ENCODE measurements at places on chromosomes 12 and 14. TPM values are rescaled to one million over a fixed set of nuclear protein-coding genes. Genes with fewer than 3 reads are reported as not detected.

DNA sequence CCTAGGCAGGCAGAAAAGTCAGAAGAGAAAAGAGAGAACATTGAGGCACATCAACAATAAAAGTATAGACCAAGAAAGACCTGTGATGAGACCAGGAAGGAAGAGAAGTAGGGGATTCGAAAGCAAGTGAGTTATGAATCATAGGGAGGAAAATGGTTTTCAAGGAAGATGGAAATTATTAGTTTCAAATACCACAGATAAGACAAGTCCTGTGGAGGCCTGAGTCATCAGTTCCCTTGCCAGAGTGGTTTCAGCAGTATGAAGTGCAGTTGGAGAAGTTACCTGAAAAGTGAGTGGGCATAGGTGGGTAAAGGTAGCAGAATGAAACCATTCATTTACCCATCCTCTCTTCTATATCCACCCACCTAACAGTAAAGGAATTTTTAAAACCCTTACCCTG lies 25.2 kb upstream of the TSPAN8 start:
- DNase-seq = no peak
- H3K27ac ChIP-seq = no peak overlapping the region
- H3K4me1 ChIP-seq = peaks cover 9% of the 10 kb centered on the region
- peaks cover 1% of the 10 kb centered on the region for H3K27me3 ChIP-seq

DNA sequence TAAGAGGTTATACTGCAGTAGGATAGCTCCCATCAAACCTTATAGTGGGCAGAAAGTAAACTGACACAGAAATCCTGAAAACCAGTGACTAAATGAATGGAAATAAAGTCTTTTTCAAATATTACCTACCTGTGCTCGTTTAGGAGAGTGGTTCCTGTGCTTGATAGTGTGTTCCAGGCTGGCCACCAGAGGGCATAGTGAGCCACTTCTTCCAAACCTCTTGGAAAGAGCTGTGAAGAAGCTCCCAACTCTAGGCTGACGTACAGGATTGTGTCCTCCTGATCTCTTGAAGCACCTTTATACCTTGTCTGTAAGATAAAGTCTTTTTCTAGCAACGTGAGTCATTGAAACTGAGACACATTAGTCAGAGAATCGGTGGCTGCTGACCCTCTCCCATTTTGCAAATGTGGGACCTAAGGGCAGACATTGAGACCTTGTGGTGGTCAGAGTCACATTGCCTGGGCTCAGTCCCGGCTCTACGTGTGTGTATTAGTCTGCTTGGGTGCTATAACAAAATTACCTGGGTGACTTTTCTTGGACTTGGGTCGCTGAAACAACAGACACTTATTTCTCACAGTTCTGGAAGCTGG lies 17.6 kb downstream of the TDP1 start:
- no peak overlapping the region for H3K27ac ChIP-seq
- H3K36me3 ChIP-seq = peaks cover 11% of the 10 kb centered on the region
- no peaks in the 10 kb centered on the region for H3K27me3 ChIP-seq

- H3K36me3 ChIP-seq = no peaks in the 10 kb centered on the region
- H3K27me3 ChIP-seq = no peaks in the 10 kb centered on the region
- H3K27ac ChIP-seq = no peak overlapping the region
These were observed 2.9 kb downstream of the FBXO34 start for GRCh38 chr14:55274146-55274545.

DNA sequence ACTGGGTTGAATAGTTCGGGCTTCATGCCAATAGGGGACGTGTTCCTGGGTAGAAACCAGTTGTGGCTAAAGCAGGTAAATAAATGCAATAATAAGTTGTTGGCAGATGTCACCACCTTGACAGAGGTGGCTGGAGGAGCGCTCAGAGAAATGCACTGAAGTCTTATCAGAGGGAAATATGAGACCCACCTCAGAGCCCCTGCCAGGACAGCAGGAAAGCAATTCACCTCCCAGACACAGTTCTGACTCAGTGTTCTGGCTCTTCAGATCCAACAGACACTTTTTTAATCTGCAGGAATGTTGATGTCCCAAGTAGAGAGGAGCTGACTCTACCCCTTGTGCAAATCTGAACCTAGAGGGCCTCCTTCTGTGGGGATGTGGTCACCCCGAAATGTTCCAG lies 687.1 kb upstream of the FBXO33 start:
- H3K4me3 ChIP-seq = no peak overlapping the region
- H3K4me1 ChIP-seq = no peaks in the 10 kb centered on the region
- no peak for DNase-seq

DNA sequence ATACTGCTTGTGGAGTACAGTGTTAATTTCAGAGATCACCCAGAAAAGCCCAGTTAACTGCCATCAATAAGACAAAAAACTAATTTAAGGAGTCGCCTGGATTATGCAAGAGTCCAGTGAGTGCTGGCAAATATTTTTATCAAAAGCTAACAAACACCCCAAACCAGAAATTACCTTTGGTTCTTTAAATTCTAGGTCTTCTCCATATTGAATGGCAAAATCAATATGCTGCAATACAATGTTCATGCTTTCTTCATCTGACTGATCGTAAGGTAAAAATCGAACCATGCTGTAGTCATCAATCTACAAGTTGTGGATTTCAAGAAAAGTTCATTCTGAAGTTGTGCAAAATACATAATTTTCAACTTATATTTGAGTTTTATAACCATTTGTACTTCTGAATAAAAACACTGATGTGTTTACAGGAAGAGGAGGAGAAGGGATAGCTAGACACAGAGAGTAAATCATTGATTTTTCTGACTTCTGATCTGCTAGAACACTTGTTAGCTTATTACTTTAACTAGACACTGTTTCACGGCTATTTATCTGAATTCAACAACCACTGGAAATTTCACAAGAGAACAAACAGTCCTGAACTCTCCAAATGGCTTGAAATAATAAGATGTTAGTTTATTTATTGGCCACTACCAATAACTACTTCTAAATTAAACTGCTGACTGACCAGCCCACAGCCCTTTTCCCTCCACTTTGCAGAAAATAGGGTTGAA lies 3.6 kb upstream of the ARPC3 start:
- no peak overlapping the region for H3K4me3 ChIP-seq
- H3K36me3 ChIP-seq = peaks cover 19% of the 10 kb centered on the region
- H3K27ac ChIP-seq = no peak overlapping the region
- H3K4me1 ChIP-seq = peaks cover 17% of the 10 kb centered on the region
- H3K27me3 ChIP-seq = no peaks in the 10 kb centered on the region
- no peak for DNase-seq

GRCh38 chr14:30641207-30641606 lies 19.1 kb downstream of the SCFD1 start:
- no peak overlapping the region for H3K27ac ChIP-seq
- no peaks in the 10 kb centered on the region for H3K27me3 ChIP-seq
- DNase-seq = no peak
- H3K4me3 ChIP-seq = no peak overlapping the region
- peaks cover 67% of the 10 kb centered on the region for H3K36me3 ChIP-seq

- peak overlapping the region; percentile 68 for H3K27ac ChIP-seq
- DNase-seq = no peak
- H3K4me1 ChIP-seq = peaks cover 75% of the 10 kb centered on the region
- H3K27me3 ChIP-seq = no peaks in the 10 kb centered on the region
- no peaks in the 10 kb centered on the region for H3K36me3 ChIP-seq
- H3K4me3 ChIP-seq = no peak overlapping the region
These were observed 392.9 kb downstream of the ZFP36L1 start for GRCh38 chr14:68399971-68400370.

GRCh38 chr12:31363416-31363809 lies 37.5 kb upstream of the SINHCAF start:
- no peaks in the 10 kb centered on the region for H3K36me3 ChIP-seq
- H3K4me1 ChIP-seq = peaks cover 10% of the 10 kb centered on the region
- no peak overlapping the region for H3K27ac ChIP-seq
- H3K27me3 ChIP-seq = no peaks in the 10 kb centered on the region

DNA sequence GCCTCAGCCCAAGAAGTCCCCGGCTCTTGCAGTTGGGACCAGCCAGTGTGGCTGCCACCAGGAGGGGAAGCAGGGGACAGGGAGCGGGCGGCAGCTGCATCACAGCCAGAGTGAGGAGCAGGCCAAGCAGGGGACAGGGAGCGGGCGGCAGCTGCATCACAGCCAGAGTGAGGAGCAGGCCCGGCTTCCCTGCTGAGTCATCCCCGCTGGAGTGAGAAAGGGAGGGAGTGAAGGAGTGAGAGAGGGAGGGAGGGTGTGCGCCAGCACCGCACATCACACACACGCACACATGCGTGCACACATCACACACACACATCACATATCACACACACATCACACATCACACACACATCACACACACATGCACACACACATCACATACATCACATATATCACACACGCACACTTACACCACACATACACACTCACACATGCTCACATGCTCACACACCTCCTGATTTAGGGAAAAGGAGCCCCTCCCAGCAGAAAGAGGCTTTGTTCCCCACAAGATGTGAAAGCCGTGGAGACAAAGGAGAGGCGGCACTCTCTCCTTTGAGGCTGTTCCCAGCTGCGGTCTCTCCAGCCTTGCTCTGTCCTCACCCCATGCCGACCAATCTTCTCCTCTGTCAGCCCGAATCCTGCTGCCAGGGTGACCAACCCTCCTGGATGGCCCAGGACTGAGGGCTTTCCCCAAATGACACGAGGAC lies 16.7 kb upstream of the ZDHHC22 start:
- peaks cover 39% of the 10 kb centered on the region for H3K27me3 ChIP-seq
- DNase-seq = no peak
- no peak overlapping the region for H3K27ac ChIP-seq
- H3K4me1 ChIP-seq = peaks cover 5% of the 10 kb centered on the region

DNA sequence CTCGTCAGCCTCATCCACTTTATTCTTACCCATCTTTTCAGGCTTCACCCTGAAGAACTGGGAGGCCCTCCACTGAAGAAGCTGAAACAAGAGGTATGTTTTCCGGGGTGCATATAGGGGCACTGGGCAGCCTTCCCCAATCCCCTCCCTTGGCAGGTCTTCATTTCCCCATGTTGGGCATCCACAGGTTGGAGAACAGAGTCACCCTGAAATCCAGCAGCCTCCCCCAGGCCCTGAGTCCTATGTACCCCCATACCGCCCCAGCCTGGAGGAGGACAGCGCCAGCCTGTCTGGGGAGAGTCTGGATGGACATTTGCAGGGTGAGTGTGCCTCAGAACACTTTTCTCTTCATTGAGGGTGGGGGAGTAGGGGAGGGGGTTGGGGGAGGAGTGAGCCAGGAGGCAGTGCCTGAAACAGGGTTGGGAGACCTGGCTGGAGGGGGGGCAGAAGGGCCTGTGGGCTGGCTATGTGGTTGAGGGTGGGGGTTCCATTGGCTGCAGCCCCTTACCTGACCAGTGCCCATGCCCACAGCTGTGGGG lies 4.0 kb downstream of the NAB2 start:
- peak; percentile 73 for DNase-seq
- peak overlapping the region; percentile 71 for H3K27ac ChIP-seq
- no peaks in the 10 kb centered on the region for H3K27me3 ChIP-seq
- peaks cover 29% of the 10 kb centered on the region for H3K36me3 ChIP-seq
- peaks cover 51% of the 10 kb centered on the region for H3K4me1 ChIP-seq

- no peaks in the 10 kb centered on the region for H3K4me1 ChIP-seq
- no peak overlapping the region for H3K4me3 ChIP-seq
- H3K36me3 ChIP-seq = no peaks in the 10 kb centered on the region
- H3K27ac ChIP-seq = no peak overlapping the region
- no peak for DNase-seq
- peaks cover 4% of the 10 kb centered on the region for H3K27me3 ChIP-seq
These were observed 371.0 kb upstream of the ATP2B1 start for GRCh38 chr12:90079529-90080210.

DNA sequence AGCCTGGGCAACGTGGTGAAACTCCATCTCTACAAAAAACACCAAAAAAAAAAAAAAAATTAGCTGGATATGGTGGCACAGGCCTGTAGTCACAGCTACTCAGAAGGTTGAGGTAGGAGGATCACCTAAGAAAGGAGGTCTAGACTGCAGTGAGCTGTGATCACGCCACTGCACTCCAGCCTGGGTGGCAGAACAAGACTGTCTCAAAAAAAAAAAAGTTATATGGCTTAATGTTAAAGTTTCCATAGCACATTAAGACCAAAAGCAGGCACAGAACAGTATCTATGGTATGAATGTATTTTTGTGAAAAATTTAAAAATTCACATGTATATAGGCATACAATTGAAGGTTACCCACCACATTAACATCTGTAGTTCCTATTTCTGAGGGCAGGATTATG lies 15.9 kb downstream of the CDKN1B start:
- no peak overlapping the region for H3K4me3 ChIP-seq
- H3K4me1 ChIP-seq = peaks cover 53% of the 10 kb centered on the region
- H3K27ac ChIP-seq = peak overlapping the region; percentile 92
- DNase-seq = no peak

GRCh38 chr14:96100161-96101064 lies 61.3 kb downstream of the C14orf132 start:
- no peak overlapping the region for H3K27ac ChIP-seq
- peaks cover 63% of the 10 kb centered on the region for H3K4me1 ChIP-seq
- H3K4me3 ChIP-seq = no peak overlapping the region
- H3K27me3 ChIP-seq = peaks cover 2% of the 10 kb centered on the region
- DNase-seq = no peak

GRCh38 chr12:106999446-106999845 lies 12.5 kb upstream of the MTERF2 start:
- DNase-seq = no peak
- H3K27ac ChIP-seq = no peak overlapping the region

- peaks cover 20% of the 10 kb centered on the region for H3K27me3 ChIP-seq
- no peaks in the 10 kb centered on the region for H3K36me3 ChIP-seq
- no peak overlapping the region for H3K4me3 ChIP-seq
- no peak overlapping the region for H3K27ac ChIP-seq
These were observed 83.5 kb downstream of the PTPRR start for GRCh38 chr12:70837026-70837425.

DNA sequence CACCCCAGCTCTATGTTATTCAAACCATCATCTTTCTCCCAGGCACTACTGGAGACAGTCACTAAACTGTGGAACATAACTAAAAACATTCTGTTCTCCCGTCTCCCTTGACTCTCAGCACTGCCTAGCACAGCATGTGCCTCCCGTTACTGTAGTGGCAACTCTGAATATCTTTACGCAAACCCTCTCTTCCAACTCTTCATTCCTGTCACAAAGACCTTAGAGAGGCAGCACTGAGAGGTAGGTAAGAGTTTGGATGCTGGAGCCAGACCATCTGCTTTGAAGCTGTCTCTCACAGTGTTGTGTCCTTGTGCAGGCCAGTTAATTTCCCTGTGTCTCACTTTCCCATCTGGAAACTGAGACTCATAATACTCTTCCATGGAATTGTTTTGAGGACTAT lies 108.1 kb downstream of the DIP2B start:
- peaks cover 54% of the 10 kb centered on the region for H3K4me1 ChIP-seq
- H3K27me3 ChIP-seq = no peaks in the 10 kb centered on the region
- no peak overlapping the region for H3K4me3 ChIP-seq
- DNase-seq = peak; percentile 23
- no peak overlapping the region for H3K27ac ChIP-seq
- H3K36me3 ChIP-seq = no peaks in the 10 kb centered on the region

GRCh38 chr14:105700622-105701288 lies 174.4 kb downstream of the TMEM121 start:
- H3K27ac ChIP-seq = no peak overlapping the region
- H3K36me3 ChIP-seq = no peaks in the 10 kb centered on the region
- no peak overlapping the region for H3K4me3 ChIP-seq
- no peaks in the 10 kb centered on the region for H3K4me1 ChIP-seq
- H3K27me3 ChIP-seq = no peaks in the 10 kb centered on the region
- DNase-seq = no peak

GRCh38 chr12:21500786-21501257 lies 613 bp downstream of the RECQL start:
- H3K27me3 ChIP-seq = no peaks in the 10 kb centered on the region
- no peak for DNase-seq
- no peak overlapping the region for H3K4me3 ChIP-seq
- H3K36me3 ChIP-seq = peaks cover 17% of the 10 kb centered on the region
- peaks cover 31% of the 10 kb centered on the region for H3K4me1 ChIP-seq

- DNase-seq = no peak
- peak overlapping the region; percentile 23 for H3K27ac ChIP-seq
- H3K4me3 ChIP-seq = peak overlapping the region; percentile 77
- no peaks in the 10 kb centered on the region for H3K27me3 ChIP-seq
These were observed 615 bp downstream of the DDX51 start for GRCh38 chr12:132143336-132144071.

Gene TAS2R30
- 3.4 TPM for total RNA-seq

Gene ST8SIA1
- 3.6 TPM for total RNA-seq

Gene NGB
- total RNA-seq = not detected

Gene GPR137C
- total RNA-seq = 2.2 TPM

All from osteocyte (in vitro differentiated cells).